M059J (cell line): ENCODE measurements at places on chromosomes 11 and 22. TPM values are rescaled to one million over a fixed set of nuclear protein-coding genes. Genes with fewer than 3 reads are reported as not detected.

DNA sequence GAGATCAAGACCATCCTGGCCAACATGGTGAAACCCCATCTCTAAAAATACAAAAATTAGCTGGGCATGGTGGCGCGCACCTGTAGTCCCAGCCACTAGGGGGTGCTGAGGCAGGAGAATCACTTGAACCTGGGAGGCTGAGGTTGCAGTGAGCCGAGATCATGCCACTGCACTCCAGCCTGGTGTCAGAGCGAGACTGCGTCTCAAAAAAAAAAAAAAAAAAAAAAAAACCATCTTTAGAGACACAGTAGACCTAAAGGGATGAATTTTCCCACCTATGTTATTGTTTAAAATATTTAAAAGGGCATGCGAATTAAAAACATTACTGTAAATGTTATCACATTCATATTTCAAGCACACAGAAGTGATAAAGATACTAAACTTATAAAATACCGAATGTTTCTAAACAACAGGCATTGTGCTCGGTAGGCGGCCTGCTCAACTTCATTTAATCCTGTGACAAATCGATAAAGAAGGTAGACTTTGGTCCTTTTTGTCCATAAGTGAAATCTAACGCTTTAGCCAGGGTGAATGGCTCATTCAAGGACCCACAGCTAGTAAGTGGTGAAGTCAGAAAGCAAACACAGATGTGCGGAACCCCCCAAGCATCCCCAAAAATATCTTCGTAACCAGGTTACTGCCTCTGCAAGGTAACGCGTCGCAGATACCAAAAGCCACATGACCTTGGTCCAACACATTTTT lies 16.1 kb downstream of the NCAPD3 start:
- DNase-seq, result peak; percentile 15

- DNase-seq, result no peak
These were observed 43.4 kb downstream of the PISD start for GRCh38 chr22:31618471-31619176.

GRCh38 chr11:86199354-86199753 lies 45.2 kb upstream of the EED start:
- DNase-seq, result no peak

WT1 gene
- total RNA-seq, result 4.6 and 5.9 TPM in 2 replicates

GRCh38 chr22:36554098-36554497 lies 25.1 kb upstream of the EIF3D start:
- DNase-seq, result no peak

BRSK2 gene
- total RNA-seq, result 0.44 TPM in 1 of 2 replicates, not detected in the other

GRCh38 chr11:61008971-61009370 lies 37.5 kb downstream of the CD6 start:
- no peak for DNase-seq

GP1BB gene
- total RNA-seq, result 0.27 and 1.5 TPM in 2 replicates

- peak; percentile 80 for DNase-seq
These were observed 47.6 kb upstream of the THY1 start for GRCh38 chr11:119470317-119471291.

CST6 gene
- total RNA-seq, result 0.20 TPM in 1 of 2 replicates, not detected in the other

- no peak for DNase-seq
These were observed 34.8 kb downstream of the EIF3F start for GRCh38 chr11:8021920-8022319.

OR2AG1 gene
- not detected in 2 replicates for total RNA-seq

CYP2D6 gene
- not detected in 2 replicates for total RNA-seq

DNA sequence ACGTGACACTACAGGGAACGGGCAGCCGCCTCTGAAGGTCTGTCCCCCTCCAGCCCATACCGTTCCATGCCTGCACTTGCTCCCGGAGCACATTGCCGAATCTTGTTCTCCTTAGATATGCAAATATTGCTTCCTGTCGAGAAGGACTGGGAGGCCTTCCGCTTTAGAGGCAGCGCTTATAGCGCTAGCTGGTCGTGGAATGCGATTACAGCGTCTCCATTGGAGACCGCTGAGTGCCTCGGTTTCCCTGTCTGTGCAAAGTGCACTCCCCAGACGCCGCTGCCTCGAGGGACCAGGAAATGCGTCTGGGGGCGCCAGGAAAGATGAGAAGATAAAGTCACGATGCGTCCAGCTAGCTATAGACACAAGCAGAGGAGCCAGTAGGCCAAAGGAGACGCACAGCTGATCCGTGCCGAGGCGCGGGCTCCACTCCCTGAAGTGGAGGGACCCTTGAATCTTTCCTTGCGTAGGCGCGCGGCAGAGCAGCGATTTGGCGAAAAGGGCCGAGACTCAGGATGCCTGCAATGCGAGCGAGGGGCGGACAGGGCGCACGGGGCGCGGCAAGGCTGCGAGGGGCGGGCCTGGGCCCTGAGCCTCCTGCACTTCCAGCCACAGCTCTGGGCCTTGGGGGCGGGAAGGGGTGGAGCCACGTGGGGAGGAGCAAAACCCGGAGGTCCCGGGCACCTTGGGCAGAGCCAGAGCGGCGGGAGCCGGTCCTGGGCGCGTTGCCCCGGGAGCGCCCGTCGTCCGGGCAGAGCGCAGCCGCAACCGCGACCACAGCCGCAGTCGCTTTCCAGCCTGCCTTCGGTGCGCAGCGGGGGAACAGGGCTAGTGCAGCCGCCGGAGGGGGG lies at the start of gene RASSF10:
Gene RASSF10, plus strand, starts transcription at position 692 of the 851 bp plus-strand sequence. CDS start 261 bp downstream, outside the sequence.
- DNase-seq, result peak; percentile 61

DNA sequence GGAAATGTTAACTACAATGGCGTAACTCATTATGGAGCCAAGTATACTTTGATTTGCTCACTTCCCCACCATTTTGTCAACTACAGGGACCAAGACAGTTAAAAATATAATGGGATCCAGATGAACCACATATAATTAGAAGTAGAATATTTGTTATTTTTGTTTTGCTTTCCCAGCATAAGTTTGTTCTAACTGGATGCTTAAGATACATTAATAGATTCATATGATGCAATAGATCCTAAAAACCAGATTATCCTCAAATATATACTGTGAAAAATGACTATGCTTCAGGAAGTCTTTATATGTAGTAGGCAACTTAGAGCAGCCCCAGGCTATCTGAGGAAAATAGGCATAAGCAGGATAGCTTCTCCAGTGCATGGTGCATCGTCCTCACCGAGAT lies 38.3 kb downstream of the SESN3 start:
- no peak for DNase-seq
